ENCODE measurements at places on chromosomes 2 and 18. TPM values are rescaled to one million over a fixed set of nuclear protein-coding genes. Genes with fewer than 3 reads are reported as not detected.

ZBTB14 gene
- total RNA-seq: 12.9 TPM

NEMP2 gene
- total RNA-seq: 7.9 TPM

- DNase-seq: no peak
Observed at GRCh38 chr2:20193185-20193584, 31.7 kb downstream of the SDC1 start.

RGPD4 gene
- 0.10 TPM for total RNA-seq

ASPRV1 gene
- total RNA-seq: 1.2 TPM

TEKT4 gene
- not detected for total RNA-seq

All from chondrocyte (in vitro differentiated cells).